ENCODE measurements at places on chromosomes 5 and 9.

- no peak for DNase-seq
These were observed 12.5 kb downstream of the GARNL3 start for GRCh38 chr9:127277099-127277498.

DNA sequence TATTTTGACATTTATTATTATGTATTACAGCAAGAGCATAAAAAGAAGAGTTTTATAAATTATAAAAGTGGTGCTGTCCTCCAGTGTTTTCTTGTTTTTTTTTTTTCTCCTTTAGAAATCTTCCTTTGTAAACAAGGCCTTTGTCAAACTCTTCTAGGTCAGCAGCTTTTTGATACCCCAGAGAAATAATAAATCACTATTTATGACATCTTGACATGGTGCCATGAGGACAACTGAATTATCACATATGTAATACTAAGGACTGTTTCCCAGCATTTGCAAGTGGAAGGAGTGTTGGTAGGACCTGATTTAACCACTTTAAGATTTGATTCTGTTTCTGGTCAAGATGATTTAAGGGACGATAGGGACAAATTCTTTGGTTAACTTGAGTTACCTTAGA, 4.6 kb downstream of the SMARCA2 start:
- no peak for DNase-seq

- no peak for DNase-seq
These were observed 260.0 kb downstream of the AUH start for GRCh38 chr9:91101611-91102168.

DNA sequence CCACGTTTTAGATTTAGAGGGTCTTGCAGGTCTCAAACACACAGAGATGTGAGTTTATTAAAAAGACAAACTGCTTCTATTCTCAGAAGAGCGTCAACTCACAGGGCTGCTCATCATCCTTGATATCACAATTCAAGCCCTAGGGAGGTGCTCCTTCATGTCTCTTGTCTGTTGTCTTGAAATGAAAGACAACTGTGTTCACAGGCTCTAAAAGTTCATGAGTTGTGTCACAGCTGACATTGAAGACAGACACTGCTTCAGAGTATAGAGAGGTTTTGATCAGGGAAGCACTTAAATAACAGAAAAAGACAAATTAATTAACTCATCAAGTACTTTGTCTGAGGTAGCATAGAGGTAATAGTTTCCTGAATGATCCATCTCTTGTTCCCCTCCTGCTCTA, 1917.6 kb upstream of the WWC1 start:
- no peak for DNase-seq

DNA sequence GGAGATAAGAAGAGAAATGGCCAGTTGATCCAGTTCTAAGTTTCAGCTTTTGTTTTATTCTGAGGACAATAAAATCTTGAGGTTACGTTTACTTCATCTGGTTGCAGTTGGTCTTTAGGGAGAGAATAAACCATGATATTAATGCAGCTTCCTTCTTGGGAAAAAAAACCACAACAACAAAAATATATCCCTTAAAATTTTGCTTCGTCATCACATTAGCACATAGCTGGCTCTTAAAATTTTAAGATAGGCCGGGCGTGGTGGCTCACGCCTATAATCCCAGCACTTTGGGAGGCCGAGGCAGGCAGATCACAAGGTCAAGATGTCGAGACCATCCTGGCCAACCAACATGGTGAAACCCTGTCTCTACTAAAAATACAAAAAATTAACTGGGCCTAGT, 86.4 kb downstream of the EQTN start:
- DNase-seq, result no peak
